ENCODE measurements at places on chromosomes 7 and 10.
A peak's percentile ranks its signal among the peaks of the same experiment; 100 is the strongest.

- DNase-seq, result no peak
Observed at GRCh38 chr10:125156739-125157480, 3.5 kb downstream of the CTBP2 start.

DNA sequence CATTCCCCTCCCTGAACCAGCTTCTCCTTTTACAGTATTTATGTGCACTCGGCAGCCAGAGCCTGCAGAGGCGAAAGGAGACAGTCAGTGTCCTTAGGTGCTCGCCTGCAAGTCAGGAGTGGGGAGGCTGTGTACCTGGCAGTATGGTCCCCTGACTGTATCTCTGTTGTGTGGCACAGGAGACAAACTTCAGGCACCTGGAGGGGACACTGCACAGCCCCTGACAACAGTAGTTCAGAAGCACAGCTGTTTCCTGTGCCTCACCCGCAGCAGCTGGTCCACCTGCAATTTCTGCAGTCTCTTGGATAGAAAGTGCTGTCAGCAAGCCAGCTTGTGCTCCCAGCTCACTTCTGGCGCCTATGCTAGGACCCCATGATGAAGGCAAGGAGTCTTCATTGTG, 73.4 kb upstream of the LAMB4 start:
- DNase-seq, result no peak

DNA sequence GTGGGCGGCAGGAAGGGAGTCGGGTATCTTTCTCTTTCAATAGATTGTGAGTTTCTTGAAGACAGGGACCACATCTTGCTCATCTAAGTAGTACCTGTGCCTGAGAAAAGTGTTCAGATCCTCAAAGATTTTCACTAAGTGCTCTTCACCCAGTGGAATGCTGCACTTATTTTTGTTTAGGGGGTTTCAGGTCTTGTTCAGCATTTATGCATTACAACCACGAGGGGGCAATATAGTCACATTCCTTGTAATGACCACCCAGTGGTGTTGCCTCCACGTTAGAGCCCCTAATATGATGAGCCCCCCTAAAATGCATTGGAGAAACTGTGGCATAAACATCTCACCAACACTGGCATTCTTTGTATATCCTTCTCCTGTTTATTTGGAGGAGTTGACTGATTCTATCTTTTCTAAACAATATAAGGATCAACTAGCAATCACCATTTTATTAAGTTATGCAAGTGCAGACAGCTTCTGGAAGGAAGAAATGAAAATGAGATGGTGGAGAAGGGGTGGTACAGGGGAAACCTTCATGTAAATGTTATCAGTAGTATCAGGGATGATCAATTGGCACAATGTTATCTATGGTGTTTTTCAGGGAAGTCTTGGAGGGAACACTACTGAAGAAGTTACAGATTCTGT, 3.1 kb upstream of the PAPSS2 start:
- DNase-seq, result peak; percentile 54

GRCh38 chr10:48982584-48982983, 42.9 kb upstream of the LRRC18 start:
- no peak for DNase-seq

GRCh38 chr10:123518765-123519164, 147.4 kb upstream of the GPR26 start:
- no peak for DNase-seq

- DNase-seq, result no peak
Observed at GRCh38 chr10:59843748-59844147, 62.6 kb downstream of the CCDC6 start.

GRCh38 chr10:3292636-3293035, 120.1 kb upstream of the PITRM1 start:
- DNase-seq, result no peak

GRCh38 chr7:149130572-149131198, 4.6 kb upstream of the ZNF425 start:
- no peak for DNase-seq

GRCh38 chr10:91891125-91892001, 17.9 kb downstream of the FGFBP3 start:
- DNase-seq, result no peak

DNA sequence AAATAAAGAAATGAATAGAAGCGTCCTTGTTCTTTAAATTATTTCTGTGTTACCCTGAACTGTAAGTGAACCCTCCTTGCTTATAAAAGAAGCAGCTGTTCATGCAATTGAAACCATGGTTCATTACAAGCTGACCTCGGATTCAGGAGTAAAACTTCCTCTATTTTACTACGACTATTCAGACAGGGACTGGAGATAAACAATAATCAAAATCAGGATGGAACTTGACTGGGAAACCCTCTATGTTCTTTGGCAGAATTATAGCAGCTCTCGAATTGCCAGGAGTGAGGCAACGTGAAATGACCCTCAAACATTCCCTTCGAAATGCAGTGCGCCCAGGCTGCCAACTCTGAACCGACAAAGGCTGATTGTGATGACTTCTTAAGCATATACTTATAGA, 172.1 kb downstream of the CYP26A1 start:
- DNase-seq, result no peak

DNA sequence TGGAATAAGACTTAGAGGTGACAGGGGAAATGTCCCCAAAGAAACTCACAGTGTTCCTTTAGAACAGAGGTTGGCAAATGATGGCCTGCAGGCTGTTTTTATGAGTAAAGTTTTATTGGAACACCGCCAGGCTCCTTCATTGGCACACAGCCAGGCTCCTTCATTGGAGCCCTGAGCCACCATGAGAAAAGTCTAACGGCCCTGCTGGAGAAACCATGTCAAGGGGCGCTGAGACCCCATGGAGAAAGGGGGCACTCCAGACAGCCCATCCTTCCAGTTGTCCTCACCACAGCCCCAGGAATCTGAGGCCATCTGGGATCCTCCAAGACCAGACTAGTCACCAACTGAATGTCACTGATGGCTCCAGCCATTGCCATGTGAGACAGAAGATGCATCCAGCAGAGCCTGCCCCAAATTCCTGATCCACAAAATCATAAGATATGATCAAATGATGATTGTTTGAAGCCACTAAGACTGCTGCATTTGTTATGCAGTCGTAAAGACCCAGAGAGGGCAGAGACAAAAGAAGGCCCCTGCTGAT, 88.2 kb upstream of the GPR26 start:
- no peak for DNase-seq

DNA sequence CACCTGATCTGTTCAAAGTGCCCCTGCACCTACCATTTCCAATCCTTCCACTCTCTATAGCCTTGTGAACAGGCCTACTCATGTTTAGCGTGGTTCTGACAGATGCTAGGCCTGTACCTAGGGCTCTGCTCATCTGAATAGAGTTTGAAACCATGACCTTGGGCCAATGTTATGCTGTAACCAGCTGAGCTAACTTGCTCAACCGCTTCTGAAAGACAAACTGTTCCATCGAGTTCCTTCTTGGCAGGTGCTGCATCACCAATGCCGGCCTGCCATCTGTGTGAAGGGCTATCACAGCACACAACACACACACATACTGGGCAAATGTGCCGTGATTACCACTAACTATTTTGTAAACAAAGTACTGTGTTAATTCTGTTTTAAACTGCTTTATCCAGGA, 419.0 kb upstream of the GALNT17 start:
- DNase-seq, result no peak

GRCh38 chr7:148161776-148162175, 428.8 kb upstream of the C7orf33 start:
- DNase-seq, result no peak

- no peak for DNase-seq
Observed at GRCh38 chr7:120218712-120219111, 54.3 kb upstream of the KCND2 start.

GRCh38 chr7:140769852-140770251, 73.3 kb downstream of the NDUFB2 start:
- DNase-seq, result no peak

- no peak for DNase-seq
Observed at GRCh38 chr10:637771-638195, 51.7 kb downstream of the DIP2C start.

DNA sequence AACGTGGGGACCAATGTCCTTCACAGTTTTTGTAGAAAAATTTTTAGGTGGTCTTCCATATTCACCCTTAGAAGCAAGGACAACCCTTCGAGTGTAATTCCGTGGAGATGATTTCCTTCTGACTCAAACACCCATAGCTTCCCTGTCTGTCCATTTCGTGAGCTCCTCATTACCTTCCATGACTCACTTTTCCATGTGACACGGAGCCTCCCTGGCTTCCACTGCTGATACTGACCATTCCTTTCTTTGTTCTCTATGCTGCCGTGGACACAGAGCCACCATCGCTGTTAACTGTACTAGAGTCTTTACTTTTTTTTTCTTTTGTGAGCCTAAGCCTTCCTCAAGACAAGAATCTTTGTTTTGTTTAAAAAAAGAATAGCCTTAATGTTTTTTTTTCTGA, 12.5 kb upstream of the ARMS2 start:
- DNase-seq, result no peak

DNA sequence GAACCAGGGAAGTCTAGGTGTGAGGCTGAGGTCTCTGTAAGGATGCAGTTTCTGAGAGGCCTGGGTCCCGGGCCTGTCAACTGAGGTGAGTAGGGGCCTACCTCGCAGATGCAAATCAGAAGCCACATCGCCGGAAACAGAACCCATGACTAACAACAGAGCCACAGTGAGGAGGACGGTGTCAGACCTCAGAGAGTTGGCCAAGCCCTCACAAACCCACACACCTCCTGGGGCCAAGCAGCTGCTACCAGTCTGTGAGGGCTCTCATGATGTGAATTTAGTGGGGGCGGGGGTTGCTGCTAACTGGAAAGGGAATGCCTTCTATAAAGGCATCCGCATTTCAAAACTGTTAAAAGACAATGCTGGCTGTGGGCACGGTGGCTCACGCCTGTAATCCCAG, 103.0 kb downstream of the COBL start:
- DNase-seq, result no peak

- peak; percentile 77 for DNase-seq
Observed at GRCh38 chr7:107167483-107168232, 1.1 kb upstream of the HBP1 start.

DNA sequence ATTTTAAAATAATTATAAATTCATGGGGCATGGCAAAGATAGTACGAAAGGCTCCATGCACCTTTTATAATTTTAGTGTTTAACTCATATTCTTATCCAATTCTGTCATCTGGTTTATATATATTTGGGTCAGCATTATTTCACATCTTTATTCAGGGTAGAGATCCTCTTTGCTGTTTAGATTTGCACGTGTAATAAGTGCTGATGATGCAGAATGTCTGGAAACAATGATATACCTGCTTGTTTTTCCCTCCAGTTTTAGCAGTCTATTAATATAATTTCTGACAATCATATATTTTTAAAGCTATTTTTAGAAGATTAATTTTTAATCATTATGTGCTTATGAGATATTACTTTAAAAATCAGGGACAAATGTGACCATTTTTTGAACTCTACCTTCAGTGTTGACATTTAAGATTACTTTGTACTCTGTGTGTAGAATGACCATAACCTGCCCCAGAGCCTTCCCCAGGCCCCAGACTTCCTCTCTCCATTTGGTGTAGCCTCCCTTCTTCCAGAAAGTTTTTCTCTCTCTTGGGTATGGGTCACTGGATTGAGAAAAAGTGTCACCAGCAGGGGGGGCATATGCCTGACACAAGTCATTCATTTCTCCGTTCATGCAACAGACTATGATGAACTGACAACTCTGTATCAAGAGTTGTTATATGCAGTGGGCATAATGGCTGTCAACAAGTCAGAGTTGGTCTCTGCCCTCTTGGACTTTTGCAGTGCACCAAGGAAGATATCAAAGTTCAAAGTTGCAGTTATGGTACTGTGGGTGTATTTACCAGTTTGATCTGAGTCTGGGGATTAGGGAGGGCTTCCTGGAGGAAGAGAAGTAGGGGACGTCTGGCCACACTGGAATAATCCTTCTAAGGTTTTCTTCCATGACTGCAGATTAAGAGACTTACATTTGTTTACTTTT, 192.6 kb upstream of the CCDC6 start:
- no peak for DNase-seq

DNA sequence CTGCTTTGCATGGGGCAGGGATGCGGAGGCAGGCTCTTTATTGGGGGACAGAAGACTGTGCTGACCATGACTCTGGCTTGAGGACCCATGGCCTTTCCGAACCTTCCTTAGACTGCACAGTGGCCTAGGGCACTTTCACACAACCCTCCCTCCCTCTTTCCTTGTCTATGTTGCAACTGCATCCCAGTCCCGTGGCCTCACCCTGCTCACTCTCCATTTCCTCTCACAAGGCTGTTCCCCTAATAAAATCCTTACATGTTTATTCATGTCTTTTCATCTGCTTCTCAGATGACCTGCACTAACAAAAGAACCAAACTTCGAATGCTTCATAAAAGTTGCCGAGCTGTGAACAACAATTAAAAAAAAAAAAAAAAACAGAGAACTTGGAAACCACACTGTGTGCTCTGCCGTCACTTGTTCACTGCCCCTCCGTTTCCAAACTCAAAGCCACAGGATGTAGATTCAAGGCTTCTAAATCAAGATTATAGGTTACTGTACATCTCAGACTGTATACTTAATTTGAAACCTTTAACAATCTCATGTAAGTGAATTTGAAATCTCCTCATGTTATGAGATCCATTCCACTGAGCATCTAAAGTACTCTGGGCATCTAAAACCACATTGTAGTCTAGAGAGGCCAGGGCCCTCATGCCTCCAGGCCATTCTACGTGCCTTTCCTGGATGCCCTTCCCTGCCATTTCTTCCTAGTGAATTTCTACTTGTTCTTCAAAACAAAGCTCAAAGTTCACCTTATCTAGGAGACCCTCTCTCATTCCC, 265.9 kb downstream of the SNX13 start:
- no peak for DNase-seq

GRCh38 chr7:128389618-128390329, 20.0 kb downstream of the IMPDH1 start:
- DNase-seq, result no peak

DNA sequence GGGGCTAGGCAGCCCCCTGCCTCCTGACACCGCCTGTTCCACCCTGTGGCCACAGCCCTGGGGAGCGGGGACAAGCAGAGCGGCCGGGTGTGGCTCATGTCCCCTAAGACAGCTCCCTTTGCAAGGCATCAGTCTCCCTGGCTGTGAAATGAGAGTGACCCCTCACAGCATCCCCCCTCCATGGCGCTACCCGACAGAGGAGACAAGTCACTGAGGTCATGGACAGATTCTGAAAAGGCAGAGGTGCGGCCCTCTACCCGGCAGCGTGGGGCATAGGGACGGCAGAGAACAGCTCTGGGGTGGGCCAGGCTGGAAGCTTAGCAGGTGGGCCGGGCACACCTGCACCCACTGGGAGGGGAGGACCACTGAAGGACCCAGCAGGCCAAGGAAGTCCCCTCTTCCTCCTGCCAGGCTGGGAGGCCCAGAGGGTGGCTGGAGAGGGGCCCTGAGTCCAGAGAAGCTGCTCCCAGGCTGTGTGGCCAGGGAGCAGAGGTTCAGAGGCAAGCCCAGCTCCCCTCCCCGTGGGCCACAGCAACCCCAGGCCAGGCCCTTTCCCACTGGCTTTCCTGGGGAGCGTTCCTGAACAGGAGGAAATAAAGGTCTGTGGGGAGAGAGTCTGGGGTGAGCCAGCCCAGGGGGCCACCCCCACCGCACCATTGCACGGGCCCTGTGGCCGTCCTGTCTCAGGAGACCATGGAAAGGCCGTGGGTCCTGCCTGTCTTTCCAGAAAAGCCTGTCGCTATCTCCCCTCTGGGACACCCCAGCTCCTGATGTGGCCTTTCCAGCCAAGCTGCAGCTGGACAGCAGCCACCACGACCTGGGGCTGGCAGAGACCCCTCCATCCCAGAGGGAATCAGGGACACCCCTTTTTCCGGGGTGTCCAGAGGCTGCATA, 1.7 kb downstream of the ADAP1 start:
- DNase-seq, result no peak

GRCh38 chr10:17647326-17647725, 3.4 kb downstream of the STAM start:
- no peak for DNase-seq

Data from CD4-positive, alpha-beta T cell treated with Interleukin-21 for 1 hour (primary cell).